Amniotic stem cell (primary cell): ENCODE measurements at places on chromosomes 6 and 20.
A peak's percentile ranks its signal among the peaks of the same experiment; 100 is the strongest.

GRCh38 chr6:2885967-2886735, 17.0 kb downstream of the SERPINB9 start:
- no peak for DNase-seq

DNA sequence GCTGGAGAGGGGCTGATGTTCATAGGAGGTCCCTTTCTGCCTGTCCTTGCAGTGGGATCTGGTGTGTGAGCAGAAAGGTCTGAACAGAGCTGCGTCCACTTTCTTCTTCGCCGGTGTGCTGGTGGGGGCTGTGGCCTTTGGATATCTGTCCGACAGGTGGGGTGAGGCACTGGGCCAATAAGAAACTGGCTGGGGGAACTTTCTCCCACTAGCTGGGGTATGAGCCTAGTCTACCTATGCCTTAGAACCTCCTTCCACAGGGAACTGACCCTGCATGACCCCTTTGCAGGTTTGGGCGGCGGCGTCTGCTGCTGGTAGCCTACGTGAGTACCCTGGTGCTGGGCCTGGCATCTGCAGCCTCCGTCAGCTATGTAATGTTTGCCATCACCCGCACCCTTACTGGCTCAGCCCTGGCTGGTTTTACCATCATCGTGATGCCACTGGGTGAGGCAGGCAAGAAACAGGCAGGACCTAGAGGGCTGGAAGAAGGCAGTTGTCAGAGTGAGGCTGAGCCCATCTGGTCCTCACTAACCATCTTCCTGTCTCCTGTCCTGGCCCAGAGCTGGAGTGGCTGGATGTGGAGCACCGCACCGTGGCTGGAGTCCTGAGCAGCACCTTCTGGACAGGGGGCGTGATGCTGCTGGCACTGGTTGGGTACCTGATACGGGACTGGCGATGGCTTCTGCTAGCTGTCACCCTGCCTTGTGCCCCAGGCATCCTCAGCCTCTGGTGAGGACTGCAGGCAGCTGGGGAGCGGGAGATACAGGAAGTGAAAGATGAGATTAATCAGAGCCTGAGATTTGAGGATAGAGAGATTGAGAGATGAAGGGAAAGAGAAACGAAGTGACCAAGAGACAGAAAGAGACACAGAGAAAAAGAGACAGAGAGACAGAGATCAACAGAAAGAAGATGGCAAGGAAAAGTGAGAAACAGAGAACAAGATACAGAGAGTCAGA, 1.6 kb downstream of the SLC22A7 start:
- DNase-seq, result no peak

DNA sequence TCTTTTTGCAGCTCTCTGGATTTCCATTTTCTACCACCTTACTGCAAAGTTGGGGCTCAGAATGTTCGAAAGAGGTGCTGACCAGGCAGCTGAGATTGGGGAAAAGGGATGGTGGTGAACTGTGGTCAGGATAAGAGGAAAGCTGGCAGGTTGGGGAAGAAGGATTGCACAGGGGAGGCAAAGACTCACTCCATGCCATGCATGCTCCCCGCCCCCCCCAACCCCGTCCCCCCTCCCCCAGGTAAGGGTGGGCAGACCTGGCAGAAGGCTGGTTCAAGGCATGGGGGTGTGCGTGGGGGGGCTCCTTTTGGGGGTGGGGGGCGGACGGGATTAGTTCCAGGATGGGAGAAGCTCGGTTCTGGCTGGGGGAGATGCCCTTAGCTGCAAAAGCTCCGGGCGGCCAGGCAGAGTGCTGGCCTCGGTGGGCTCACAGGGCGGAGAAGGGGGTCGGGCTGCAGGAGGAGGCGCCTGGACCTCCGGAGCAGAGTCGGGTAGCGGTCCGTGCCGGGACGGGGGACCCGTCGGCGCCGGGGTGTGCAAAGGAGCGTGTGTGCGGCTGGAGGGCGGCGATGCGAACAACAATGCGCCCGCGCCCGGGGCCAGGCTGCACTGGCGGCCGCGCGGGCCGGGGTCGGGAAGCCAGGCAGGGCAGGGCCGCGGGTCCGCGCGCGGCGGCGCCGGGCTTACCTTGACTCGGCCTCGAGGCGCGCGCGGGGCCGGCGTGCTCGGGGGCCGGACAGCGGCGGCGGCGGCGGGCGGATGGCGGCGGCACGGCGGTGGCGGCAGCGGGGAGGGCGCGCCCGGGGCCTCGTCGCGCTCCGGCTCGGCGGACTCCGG, 880 bp downstream of the ADNP start:
- DNase-seq, result no peak

DNA sequence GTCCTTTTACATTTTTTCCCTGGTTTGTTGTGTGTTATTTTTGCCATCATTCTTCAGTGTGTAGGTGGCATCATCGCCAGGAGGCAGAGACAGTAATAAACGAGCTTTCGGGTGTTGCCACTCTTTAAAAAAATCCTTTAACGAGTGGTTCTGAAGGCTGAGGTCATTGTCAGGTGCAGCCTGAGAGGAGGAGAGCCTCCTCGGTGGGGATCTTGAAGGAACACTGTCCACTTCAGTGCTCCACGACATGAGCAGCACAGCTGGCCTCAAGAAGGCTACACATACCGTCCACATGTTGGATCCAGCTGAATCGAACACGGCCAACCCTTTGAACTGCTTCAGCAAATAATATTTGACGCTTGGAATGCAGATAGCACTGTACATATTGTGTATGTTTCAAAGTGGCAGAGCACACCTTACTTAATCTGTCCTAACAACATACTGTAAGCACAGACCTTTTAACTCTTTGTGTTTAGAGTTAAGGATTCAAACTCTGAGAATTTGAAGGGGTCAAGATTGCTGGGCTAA, 48.0 kb upstream of the FOXQ1 start:
- DNase-seq, result no peak

DNA sequence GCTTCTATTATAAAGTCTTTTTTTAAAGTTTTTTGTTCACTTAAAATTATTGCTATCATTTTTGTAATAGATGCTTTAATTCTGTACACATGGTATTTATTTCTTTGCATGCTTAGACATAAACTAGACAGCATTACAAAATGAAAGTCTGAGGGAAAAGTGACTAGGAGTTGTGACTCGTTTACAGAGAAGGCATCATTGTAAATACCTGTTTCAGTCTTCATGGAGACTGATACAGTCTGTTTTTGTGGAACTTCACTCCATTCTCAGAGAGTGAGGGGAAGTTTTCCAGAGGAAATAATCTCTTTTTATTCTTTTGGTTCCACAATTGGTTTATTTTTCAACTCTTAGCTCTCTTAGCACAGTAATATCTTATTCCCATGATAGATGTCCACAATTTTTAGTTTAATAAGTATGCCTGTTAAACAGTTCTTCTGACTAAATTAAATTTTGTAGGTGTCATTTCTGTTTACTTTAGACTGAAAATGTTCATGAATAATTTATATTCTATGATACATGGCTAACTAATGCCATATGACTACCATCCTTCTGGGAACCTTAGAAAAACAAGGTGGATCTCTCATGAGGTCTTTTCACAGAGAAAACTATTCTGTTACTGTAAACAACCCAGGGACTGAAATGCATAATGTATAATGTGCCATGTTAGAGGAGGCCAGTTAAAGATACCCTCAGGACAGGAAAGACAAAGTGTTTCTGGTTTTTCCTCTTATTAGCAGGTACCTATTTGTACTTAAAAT, 69.2 kb downstream of the MYO6 start:
- no peak for DNase-seq

DNA sequence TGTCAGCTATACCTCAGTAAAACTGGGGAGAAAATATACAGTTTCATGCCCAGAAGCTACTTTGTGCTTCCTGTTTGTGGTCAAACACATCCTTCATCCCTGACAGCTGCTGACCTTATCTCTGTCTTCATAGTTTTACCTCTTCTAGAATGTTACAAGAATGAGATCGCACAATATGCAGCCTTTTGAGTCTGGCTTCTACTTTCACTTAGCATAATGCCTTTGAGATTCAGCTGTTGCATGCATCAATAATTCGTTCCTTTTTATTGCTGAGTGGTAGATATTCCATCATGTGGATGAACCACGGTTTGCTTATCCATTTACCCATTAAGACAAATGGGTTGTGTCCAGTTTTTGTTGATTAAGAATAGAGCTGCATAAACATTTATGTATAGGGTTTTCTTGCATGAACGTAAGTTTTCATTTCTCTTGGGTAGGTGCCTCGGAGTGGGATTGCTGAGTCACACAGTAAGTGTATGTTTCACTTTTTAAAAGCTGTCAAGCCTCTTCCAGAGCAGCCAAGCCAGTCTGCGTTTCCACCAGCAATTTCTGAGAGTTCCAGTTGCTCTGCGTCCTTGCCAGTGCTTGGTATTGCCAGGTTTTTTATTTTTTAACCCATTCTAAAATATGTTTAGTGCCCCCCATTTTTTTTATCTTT, 86.6 kb upstream of the PAX1 start:
- DNase-seq, result no peak

GRCh38 chr6:144406796-144407195, 121.7 kb downstream of the UTRN start:
- DNase-seq, result no peak

- DNase-seq, result no peak
These were observed 16.8 kb downstream of the GNAS-AS1 start for GRCh38 chr20:58833921-58834320.

DNA sequence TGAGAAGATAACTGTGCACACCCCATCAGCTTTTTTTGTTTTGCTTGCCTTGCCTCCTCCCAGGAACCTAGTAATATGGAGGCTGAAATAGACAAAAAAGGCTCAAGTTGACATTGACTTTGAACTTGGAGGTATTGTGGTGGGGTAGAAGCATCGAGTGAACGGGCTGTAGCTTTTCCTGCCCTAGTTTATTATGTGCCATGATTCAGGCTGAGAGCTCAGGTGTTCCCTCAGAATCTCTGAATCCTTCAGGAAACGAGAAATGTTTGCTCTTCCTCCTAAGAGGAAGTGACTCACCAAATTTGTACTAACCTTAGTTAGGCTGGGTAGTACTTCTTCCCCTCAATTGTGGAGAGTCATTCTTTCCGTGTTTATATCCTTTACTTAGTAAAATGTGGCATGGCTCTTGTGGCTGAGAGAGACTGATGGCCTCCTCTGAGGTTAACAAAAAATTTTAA, 98.8 kb downstream of the SASH1 start:
- DNase-seq, result peak; percentile 31

- no peak for DNase-seq
These were observed 207.3 kb downstream of the PLCB1 start for GRCh38 chr20:8339349-8339748.

GRCh38 chr6:14108571-14109410, 8.8 kb upstream of the CD83 start:
- DNase-seq, result no peak

GRCh38 chr6:149895048-149895590, 2.8 kb downstream of the RAET1E start:
- no peak for DNase-seq

GRCh38 chr6:136859430-136859829, 37.0 kb downstream of the PEX7 start:
- DNase-seq, result no peak

- DNase-seq, result no peak
These were observed 505.0 kb upstream of the SLC35B3 start for GRCh38 chr6:8940356-8940755.

DNA sequence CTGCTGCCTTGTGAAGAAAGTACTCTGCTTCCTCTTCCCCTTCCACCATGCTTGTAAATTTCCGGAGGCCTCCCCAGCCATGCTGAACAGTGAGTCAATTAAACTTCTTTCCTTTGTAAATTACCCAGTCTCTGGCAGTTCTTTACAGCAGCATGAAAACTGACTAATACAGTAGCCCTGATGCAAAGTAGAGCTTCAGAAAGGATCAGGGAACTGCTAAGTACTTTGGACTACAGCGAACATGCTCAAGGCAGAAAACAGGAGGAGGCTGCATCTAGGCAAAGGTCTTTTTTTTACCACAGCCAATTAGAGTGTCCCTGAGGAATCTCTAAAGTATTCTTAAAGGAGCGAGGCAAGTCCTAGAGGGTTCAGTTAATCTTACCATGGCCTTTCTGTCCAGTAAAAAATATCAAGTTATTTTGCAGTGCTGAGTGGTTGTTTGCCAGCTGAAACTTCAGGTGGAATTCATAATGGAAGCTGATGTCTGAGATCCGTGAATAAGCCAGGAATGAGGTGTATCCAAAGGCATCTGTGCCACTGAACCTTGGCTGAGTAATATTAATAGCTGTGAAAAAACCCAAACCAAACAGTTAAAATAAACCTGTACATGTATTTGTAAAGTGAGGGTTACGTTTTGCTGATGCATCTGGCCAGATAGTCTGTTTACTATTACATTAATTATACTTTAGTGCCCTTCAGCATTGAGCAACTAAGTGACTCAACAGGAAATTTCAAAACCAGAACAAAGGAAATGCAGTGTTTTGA, 170.4 kb downstream of the PHF3 start:
- no peak for DNase-seq

DNA sequence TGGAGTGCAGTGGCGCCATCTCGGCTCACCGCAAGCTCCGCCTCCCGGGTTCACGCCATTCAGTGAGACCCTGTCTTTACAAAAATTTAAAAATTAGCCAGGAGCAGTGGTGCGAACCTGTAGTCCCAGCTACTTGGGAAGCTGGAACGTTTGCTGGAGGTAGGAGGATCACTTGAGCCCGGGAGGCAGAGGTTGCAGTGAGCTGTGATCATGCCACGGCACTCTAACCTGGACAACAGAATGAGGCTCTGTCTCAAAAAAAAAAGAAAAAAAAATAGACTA, 5.7 kb upstream of the PARD6B start:
- DNase-seq, result no peak

GRCh38 chr6:3389390-3390167, 67.3 kb downstream of the SLC22A23 start:
- no peak for DNase-seq
